ENCODE measurements at places on chromosomes 3 and 15.

- DNase-seq: no peak
These were observed 1120.0 kb downstream of the IGSF11 start for GRCh38 chr3:117914540-117915100.

GRCh38 chr3:29384640-29385039 is 103.8 kb downstream of the RBMS3 start:
- DNase-seq: no peak

GRCh38 chr15:49315391-49315823 is 107.6 kb upstream of the FGF7 start:
- no peak for DNase-seq

- DNase-seq: peak; percentile 83
These were observed at the start of gene ELL3 for GRCh38 chr15:43776718-43777266. Gene ELL3 (minus strand): TSS chr15:43776966. CDS start chr15:43776901, 65 bp downstream.

DNA sequence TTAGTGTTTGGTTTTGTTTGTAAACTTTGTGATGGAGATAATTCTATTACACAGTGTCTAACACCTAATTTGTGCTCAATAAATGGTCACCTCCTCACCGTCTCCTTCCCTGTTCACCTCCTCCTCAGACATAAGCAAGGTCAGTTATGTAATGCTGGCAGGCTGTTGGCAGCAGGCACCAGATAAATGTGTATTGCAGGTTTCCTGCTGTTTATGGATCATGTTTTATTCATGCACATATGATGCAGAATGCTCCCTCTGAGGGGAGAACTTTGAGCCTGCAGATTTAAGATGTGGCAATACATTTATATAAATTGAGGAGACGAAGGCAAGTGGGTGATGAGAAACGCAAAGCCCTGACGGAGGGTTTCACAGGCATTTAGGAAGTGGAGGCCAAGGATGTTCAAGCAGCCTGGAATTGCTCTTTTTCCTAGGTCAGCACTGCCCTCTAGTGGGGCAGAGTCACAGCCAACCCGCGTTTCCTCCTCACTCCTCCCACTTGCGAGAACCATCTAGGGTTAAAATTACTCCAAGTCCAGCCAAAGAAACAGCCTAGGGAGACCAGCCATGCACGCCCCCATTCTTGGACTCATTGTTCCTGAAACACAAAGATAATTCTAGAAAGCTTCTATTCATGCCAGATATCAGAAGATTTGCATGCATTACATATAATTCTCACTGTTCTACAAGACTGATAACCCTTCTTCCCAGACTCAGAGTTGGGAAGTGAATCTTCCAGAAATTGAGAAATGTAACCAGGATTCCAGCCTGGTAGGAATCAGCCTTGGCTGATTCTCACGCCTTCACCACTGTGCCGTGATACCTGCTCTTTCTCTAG is 228.7 kb downstream of the SLCO3A1 start:
- DNase-seq: peak; percentile 63

DNA sequence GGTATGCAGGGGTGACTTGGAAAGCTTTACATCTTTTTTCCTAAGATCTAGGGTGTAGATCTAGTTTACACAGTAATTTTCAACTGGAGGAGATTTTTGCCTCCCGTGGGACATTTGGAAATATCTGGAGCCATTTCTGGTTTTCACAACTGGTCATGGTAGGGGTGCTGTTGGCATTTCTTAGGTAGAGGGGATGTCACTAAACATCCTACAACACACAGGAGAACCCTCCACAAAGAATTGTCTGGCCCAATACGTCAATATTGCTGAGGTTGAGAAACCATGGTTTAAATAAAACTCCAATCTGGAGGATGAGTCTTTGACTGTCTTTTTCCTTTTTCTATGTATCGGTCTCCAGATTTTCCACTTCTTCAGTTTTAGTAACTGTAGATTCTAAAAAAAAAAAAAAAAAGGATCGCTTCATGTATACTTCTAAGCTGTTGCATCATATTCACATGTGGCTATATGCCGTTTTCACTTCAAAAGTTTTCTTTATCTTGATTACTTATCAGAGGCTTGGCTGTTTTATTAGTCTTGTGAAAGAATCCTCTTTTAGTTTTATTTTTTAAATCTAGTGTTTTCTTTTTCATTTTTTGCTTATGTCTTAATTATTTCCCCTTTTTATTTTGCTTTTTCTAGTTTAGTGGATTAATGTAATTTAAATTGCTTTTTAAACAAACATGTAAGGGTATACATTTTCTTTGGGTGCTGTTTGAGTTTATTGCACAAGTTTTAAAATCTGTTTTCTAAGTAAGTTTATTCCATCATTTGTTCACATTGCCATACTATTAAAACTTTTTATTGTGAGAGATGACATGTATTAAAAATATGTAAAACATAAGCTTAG is 21.2 kb downstream of the UBE2Q2 start:
- no peak for DNase-seq

GRCh38 chr3:74055061-74055460 is 430.3 kb upstream of the PDZRN3 start:
- DNase-seq: no peak

- no peak for DNase-seq
These were observed 35.3 kb downstream of the KLHL25 start for GRCh38 chr15:85759376-85759775.

DNA sequence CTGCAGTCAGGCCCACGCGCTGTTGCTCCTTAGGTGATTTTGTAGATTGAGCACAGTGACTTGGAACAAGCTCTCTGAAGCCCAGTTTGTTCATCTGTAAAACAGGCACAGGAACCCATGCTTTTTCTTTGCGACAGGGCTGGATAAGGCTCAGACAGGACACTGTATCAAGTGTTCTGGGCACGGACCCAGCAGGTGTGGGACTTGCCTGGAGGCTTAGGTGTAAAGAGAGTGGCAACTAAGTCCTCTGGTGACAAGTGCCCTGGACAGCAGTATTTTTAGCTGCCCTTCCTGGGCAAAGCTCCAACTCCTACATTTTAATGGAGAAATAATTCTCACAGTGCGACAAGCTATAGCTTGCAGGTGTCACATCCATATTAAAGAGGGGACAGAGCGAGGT is 32.2 kb downstream of the CD276 start:
- no peak for DNase-seq

DNA sequence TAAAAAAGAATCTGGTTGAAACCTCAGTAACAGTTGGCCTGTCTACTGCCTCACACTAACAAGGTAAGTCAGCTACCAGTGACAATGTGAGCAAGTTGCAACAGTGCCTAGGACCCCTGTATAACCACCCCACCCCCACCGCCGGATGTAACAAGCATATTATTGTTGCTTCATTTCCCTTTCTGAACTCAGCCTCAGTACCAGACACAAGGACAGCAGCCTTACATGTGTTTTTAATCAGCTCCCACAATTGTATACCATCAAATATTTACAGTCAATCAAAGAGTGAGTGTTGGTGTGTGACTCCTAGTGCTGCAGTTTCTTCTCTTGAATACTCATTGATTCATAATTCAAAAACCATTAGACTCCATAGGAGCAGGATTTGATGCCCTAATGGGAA is 96.4 kb downstream of the PYDC2 start:
- no peak for DNase-seq

GRCh38 chr15:53851110-53851848 is 91.8 kb upstream of the WDR72 start:
- no peak for DNase-seq

GRCh38 chr3:151918253-151919029 is 45.0 kb downstream of the SUCNR1 start:
- DNase-seq: peak; percentile 31

GRCh38 chr3:127135241-127136023 is 57.5 kb upstream of the PRR23E start:
- DNase-seq: no peak

- no peak for DNase-seq
These were observed 116.9 kb downstream of the TP63 start for GRCh38 chr3:189748046-189748445.

DNA sequence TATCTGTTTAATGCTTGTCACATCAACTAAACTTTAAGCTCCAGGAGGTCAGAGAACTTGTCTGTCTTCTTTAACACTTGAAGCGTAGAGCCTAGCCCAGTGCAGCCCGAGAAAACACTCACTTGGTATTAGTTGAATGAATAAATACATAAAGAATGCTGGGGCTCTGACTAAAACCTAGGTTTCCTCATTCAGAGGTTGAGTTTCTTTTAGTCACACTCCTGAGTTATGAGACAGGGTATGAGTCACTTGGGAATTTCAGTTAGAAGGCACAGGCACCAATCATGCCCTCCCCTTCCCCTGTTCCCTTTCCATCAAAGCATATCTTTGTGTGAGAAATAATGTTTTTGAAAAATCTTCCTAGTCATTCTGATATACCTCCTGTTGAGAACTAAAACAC is 589.8 kb upstream of the DPPA4 start:
- peak; percentile 92 for DNase-seq

- DNase-seq: no peak
These were observed 77.2 kb upstream of the ARPP21 start for GRCh38 chr3:35562141-35562540.

DNA sequence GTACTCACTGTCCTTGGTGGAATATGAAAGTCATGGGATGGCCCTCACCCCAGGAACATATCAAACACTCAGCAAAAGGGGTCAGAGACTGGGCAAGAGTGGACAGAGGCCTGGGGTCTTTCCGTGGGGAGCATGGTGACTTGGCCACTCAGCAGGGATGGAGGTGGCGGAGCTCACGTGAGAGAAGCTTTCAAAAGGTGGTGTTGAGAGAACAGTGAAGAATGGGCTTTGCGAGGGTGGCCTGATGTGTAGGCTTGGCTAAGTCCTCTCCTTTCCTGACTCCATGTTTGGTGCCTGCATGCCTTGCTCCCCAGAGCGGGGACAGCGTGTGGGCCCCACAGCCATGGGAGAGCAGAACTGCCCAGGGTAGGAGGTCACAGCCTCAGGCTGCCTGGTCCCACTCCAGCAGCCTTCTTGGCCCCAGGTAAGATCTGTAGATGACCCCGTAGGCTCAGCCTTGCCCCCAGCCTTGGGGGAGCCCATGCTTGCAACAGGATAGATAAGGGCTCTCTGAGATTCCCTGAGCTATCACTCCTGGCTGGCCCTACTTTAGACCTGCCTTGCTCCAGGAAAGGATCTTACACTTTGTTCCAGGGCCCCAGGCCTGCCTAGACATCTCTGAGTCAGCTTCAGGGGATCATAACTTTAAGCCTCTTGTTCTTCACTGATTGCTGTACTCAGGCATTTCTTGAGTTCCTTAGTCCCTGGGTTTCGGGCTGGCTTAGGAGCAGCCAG is 17.0 kb downstream of the RPLP1 start:
- peak; percentile 50 for DNase-seq

- no peak for DNase-seq
These were observed 38.3 kb downstream of the CPN2 start for GRCh38 chr3:194312743-194313281.

DNA sequence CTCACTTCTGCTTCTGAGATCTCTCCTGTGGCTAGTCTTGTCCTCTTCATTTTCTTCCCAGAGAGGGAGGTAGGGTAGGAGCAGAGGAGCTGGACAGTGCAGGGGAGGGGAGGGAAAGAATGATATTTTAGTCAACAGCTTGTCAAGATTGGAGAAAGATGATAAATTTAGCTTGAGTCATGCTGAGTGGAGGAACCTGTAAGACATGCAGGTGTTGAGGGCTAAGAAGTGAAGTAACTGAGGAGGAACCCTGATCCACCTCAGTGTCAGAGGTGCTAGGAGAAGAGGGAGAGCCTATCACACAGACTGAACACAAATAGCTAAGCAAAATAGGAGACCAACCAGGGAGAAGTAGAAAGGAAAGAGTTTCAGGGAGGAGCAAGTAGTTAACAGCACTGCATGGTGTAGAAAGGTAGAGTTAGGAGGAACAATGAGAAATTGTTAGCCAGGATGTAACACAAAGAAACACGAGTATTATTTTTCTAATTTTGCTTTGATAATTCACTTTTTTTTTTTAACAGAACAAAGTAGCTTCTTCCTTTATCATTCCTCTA is 108.2 kb upstream of the CHRM5 start:
- no peak for DNase-seq

DNA sequence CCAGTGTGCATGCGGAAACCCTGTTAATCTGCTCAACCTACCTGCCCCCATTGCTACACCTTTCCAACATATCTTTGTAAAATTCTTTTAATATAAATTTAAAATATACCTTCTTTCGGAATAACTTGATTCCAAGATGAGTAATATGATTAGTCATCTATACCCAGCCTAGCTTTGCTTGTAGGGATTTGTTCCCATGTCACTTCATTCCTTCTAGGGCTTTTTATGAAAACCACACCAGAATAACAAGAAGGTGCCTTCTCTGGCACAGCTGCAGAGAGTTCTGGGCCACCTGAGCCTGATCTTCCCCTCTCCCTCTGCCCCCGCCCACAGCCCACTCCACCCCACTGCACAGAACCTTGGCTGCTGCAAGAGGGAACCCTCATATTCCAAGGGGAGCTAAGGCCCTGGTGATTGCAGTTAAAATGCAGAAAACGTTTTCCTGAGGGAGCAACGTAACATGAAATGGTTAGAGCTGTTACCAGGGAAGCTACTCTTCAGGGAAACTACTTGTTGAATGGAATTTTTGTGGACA is 38.6 kb upstream of the HACD2 start:
- DNase-seq: peak; percentile 74

DNA sequence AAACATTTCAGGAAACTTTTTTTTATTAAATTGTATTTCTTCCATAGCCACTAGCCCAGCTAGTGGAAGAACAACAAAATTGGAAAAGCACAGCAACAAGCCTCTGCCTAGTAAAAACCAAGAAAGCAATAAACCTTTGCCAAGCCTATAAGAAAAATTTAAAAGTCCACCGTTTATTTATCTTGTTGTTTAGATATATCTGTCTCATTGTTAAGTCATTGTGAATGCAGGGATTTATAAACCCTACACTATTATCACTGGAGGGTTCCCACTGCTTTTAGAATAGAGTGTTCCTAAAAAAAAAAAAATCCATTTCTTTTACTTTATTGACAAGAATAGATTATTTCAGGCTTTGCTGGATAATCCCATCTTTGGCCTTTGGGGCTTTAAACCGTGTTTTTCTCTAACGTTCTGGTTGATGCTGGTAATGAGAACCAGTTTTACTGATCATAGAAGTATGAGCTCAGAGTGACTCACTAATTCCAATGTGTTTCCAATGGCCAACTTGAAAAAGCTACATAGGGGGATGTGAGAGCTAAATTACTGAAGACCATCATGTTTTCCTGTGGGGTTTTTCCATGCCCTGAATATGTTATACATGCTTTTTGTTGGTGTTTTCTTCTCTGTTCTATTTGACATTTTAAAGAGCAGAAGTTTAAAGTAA is 634.1 kb downstream of the RBMS3 start:
- no peak for DNase-seq

DNA sequence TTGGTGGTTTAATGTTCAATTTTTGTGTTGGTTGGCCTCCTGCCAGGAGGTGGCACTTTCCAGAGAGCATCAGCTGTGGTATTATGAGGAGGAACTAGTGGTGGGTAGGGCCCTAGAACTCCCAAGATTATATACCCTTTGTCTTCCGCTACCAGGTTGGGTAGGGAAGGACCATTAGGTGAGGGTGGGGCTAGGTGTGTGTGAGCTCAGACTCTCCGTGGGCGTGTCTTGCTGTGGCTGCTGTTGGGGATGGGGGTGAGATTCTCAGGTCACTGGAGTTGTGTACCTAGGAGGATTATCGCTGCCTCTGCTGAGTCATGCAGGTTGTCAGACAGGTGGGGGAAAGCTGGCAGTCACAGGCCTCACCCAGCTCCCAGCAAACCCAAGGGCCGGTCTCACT is 187.1 kb downstream of the DPH6 start:
- no peak for DNase-seq
